T-helper 2 cell treated with Interferon-gamma antibody and Interleukin-4, amounts not matched to agents 5 μg/mL and 100 μg/mL, for 36 hours (primary cell): ENCODE measurements at places on chromosomes 6 and 20.

DNA sequence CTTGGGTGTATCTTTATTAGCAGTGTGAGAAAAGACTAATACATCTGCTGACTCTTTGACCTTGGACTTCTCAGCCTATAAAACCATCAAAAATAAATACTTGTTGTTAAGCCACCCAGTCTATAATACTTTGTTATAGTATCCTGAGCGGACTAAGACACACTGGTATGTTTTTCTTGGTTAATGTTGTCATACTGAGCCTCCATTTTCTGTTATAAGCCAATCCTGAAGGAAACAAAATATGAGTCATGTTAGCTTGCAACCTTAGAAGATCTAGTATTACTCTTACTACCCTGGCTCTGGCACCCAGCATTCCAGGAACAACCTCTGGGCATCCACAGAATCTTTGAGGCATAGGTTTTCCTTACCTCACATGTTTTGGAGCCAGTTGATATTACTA, 307.2 kb downstream of the FRK start:
- DNase-seq: no peak

- DNase-seq: no peak
These were observed 11.9 kb upstream of the C20orf144 start for GRCh38 chr20:33650111-33650752.

DNA sequence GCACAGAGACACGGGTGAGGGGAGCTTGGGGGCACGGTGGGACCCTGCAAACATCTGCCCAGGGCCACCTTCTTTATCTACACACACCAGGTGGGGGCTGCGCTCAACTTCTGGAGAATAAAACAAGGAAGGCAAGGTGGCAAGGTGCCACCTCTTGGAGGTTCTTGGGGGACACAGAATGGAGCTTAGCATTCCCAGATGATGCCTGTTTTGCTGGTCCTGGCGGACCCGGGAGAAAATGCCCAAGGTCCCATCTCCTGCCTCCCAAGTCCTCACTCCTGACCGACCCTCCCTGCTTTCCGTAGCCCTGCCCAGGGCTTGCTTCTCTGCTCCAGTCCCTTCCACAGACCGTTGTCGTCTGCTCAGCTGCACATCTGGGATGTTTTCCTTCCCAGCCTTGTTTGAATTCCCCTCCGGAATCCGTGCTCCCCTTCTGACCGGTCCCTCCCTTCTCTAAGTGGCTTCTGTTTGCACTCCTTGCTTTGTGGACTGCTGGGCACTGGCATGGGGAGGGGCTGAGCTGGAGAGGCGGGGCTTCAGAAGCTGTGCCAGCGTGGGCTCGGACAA, 13.1 kb downstream of the ITPR3 start:
- no peak for DNase-seq

DNA sequence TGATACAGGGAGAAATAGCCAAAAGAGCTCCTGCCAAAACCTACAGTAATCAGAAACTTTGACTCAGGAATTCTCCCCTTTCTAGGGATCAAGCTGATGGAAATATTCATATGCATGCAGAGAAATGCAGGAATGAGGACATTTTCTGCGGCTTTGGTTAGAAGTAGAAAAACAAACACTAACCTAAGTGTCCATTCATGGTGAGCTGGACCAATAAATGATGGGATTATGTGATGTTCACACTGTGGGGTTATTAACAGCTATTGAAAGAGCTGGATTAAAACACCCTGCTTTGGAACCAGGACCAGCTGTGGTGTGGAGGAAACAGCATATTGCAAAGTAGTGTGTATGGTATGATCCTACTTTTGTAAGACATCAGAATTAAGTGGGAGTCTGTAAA, 143.1 kb downstream of the SYCP2 start:
- no peak for DNase-seq

- DNase-seq: no peak
These were observed 110.3 kb downstream of the CHD6 start for GRCh38 chr20:41507851-41508250.

DNA sequence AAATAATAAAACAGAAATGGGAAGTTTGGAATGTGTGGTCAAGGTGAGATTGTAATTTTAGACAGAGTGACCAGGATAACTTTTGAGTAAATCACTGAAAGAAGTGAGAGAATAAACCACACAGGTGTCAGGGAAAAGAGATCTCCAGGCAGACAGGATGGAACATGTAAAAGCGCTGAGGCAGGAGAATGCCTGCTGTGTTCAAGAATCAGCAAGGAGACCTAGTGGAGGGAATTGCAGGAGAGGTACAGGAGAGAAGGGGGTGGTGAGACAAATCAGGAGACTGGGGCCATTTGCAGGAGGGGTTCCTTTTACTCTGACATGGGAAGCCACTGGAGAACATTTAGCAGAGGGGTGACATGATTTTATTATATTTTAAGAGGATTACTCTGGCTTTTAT, 456.7 kb downstream of the NKAIN2 start:
- DNase-seq: no peak

- no peak for DNase-seq
These were observed 74.1 kb downstream of the PLEKHG1 start for GRCh38 chr6:150673720-150674346.

- DNase-seq: no peak
These were observed 653 bp downstream of the LMBRD1 start for GRCh38 chr6:69796073-69796641.

DNA sequence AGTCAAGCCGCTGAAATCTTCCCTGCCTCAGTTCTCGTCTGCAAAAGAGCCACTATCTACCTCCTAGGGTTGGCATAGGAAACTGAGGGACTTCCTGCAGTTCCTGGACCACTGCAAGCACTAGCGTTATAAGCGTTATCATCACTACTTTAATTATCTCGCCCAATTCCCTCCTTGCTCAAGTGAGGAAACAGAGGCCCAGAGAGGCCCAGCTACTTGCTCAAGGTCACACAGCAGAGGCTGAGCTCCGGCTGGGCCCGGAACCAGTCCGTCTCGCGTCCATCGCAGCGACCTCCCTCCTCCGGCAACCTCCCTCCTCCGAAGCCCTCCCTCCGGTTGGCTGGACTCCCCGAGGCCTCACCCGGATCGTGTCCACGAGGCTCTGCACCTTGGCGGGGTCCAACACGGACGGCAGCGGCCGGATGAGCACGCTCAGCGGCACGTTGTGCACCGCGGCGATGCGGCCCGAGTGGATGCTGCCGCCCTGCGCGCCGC, 338 bp downstream of the SRXN1 start:
- DNase-seq: no peak

DNA sequence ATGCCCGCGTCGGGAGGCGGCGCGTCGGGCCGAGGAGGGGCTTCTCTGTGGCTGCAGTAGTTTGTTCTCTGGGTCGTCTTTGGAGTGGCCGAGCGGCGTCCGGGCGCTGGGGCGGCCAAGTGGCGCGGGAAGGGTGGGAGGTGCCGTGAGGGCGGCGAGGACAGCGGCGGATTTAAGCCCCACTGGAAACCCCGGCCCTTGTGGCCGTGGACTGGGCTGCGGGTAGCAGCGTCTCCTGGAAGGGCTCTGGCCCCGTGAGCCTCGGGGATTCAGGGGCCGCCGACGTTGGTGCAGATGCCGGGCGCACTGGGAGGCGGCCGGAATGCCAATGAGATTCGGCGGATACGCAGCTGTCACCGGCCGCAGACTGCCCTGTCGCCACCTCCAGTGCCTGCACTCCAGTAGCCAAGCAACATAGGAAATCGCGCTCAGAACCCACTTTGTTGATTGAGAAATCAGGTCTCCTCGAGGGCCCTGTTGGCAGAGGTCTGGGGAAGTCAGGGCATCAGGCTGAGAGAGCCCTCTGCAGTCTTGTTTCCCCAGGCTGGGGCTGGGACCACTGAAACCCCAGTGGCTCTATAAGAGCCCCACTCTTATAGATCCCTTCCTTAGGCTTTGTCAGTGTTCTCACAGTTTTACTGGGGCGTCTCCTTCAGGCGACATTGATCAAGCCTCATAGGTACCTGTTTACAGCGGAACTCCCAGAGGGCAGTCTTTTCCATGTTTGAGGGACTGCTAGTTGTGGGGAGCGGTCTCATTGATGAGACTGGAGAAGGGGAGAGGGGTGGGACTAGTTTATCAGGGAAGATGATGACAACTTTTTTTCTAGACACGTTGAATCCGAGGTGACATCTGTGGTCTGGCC, 642 bp downstream of the GZF1 start:
- DNase-seq: no peak

- no peak for DNase-seq
These were observed 449.4 kb downstream of the PTPRT start for GRCh38 chr20:42740226-42740870.

DNA sequence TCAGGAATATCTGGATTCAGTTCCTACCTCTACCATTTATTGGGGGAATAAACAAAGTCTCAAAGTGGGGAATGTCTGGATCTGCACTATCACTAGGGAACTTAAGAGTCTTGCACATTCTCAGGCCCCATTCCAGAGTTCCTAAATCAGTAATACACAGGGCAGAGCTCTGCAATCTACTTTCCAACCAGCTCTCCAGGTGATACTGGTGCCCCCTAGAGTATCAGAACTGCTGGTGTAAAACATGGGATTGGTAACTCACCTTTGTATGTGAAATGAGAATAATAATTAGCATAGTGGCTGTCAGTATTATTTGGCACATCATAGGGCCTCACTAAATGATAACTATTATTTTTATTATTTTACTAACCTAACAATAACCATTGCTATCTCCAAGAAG, 278.8 kb upstream of the IMPG1 start:
- no peak for DNase-seq

- DNase-seq: no peak
These were observed 8.9 kb upstream of the CDSN start for GRCh38 chr6:31129130-31129529.

- DNase-seq: no peak
These were observed 38.4 kb downstream of the INSM1 start for GRCh38 chr20:20406306-20406705.

GRCh38 chr6:56593801-56594318, 48.8 kb downstream of the DST start:
- DNase-seq: peak; percentile 61

DNA sequence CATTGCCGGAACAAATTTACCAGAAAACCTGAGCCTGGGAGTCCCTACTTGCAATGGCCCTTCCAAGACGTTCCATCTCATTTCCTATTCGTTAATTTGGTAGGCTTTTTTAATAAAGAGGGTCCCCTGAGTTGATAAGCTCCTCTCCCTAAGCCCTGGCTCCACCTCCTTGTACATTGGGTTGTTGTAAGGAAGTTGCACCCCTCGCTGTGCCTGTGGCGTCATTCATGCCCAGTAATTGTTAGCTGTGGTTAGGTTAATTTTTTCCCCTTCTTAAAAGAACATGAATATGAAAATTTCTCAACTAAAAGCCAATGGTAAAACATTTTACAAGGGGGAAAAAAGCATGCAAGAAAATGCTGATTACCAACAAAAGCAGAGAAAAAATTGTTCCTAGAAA, 91.9 kb downstream of the SLC24A3 start:
- DNase-seq: no peak

GRCh38 chr6:22413681-22414311, 117.0 kb upstream of the PRL start:
- DNase-seq: no peak

DNA sequence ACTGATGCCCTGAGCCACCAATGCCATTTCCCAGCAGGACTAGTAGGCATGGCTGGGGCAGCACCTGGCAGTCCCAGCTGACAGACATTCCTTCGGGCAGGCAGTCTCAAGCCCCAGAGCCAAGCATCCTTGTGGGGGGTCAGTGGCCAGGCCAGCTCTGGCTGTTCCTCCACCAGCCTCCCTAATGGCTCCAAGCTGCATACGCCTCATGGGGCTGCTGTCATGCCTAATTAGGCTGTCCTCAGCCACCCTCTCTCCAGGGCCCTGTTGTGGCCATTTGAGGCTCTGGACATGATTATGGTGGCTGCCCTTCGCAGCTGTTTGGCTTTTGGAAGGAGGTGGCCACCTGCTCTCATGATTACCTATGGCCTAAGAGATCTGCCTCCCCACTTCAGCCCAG, 79.4 kb downstream of the DLGAP4 start:
- no peak for DNase-seq
